ENCODE measurements at places on chromosomes 11 and 22.

DNA sequence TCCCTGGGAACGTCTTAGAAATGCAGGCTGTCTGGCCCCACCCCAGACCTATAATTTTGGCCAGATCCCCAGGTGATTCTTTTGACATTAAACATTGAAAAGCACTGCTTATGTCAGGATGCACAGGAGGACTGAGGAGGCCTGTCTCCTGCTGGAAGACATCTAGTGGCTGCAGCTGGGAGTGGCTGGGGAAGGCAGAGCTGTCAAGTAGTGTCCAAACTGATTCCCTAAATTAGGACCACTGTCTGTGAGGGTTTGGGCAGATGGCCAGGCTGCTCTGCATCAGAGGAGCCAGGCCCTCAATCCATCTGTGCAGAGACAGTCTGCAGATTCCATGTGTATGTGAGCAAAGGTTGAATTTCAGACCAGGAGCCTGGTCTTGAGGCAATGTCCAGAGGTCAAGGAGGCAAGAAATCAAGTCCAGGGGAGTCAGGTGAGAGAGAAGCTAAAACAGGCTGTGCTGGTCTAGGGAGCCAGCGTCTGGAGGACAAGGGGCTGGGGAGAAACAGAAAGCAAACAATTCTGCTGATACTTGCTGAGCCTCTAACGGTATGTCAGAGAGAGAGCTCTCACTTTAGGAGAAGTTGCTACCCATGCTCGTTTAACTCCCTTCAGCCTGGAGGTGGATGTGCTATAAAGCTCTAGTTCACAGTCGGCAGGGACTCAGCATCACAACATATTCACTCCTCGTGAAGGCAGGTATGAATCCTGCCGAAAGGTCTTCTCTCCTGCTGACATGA is 15.3 kb upstream of the SYTL2 start:
- DNase-seq, result peak; percentile 26

GRCh38 chr11:66221726-66222236 is 46.7 kb upstream of the RAB1B start:
- no peak for DNase-seq

- DNase-seq, result no peak
Observed at GRCh38 chr11:86143087-86144030, 74.5 kb upstream of the PICALM start.

DNA sequence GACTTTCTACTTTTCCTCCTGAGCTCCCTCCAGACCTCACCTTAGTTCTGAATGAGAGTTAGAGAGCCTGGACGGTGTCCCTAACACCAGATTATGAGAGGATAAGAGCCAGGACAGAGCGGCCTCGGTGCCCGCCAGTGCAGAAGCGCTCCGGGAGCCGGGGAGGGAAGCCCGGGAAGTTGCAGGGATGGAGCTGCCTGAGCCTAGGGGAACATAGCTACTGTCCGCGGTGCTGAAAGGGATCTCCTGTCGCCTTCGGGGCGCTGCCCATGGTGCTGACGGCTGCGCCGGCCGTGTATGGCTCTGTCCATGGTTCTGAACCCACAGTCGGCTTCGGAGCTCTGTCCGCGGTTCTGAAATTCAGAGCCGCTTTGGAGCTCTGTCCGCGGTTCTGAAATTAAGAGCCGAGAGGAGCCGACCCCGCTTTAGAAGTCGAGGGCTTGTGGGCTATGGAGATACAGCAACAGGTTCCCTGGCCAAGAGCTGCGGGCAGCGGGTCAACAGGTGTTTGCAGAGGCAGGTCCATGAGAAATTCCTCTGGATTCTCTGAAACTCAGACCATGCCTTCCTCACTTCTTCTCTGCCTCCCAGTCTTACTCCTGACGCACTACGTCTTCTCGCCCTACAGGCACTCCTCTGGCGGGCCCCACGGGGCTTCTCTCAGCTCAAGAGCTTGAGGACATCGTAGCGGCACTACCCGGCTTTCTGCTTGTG is 814 bp downstream of the NPAS4 start:
- peak; percentile 97 for DNase-seq

- no peak for DNase-seq
Observed at GRCh38 chr11:107272561-107272960, 185.1 kb downstream of the CWF19L2 start.

GRCh38 chr22:36759481-36760159 is 16.3 kb downstream of the IFT27 start:
- DNase-seq, result no peak

DNA sequence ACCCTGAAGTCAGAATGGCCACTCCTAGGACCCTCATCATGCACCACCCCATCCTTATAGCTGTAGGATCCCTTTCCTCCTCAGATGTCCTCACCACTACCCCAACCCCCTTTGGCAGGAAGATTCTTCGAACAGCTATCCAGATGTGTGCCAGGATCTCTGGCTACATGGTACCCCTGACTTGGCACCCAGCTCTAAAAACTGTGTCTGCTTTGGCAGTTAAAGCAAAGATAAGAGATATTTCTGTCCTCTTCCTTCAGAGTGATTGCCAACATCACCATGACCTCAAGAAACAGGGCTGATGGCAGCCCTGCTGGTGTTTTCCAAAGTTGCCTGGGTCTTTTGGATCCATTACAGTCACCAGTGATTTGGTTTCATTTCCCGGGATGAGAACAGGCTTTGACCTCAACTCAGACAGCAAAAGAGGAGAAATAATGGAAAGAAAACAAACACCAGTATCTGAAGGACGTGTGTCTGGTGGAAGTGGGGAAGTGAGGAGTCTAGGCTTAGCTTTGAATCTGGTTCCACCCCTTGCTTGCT is 4.3 kb upstream of the NRIP3 start:
- DNase-seq, result no peak

DNA sequence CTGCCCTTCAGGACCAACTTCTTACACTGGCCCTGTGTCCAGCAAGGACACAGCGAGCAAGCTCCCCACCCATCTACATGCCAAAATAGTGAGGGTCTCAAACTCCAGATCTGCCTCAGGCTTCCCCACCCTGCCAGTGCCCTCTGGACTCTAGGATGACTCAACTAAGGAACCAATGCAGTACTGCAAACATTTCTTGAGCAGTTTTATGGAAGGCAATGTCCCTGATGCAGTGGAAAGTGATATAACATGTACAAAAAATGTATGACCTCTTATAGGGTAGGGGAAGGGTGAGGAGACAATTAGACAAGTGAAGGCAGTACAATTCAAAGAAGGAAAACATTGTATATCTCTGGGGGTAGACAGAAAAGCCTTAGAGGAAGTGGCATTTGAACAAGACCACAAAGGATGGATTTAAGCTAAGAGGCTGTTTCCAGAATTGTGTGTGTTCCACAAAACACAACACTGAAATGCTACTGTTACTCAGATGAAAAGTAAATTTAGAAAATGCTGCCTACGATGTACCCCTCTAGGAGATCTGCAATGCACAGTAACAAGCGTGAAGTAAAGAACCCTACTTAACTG is 47.3 kb downstream of the RAB30 start:
- DNase-seq, result no peak

GRCh38 chr22:24066865-24067264 is 55.8 kb downstream of the CABIN1 start:
- DNase-seq, result no peak

DNA sequence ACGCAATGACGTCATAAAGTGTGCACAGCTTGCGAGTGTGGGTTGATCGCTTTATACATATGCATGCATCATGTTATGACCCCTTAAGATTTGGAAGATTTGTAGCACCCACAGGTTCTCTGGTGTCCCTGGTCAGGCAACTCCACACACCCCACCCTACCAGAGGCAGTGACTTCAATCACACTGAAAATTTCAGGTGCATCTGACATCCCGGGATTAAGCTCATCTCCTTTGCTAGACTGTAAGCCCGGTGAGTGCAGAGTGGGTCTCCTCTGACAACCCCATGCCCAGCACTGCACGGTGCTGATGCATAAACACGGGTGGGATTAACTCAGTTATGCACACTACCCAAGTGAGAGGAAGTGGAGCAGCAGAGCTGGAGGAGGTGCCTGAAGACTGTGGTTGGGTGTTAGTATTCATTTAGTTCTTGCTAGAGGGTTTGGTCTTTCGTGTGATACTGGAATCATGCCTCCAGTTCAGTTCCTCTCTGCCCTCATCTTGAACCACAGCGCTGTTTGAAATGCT is 6.5 kb downstream of the ARSA start:
- DNase-seq, result no peak

DNA sequence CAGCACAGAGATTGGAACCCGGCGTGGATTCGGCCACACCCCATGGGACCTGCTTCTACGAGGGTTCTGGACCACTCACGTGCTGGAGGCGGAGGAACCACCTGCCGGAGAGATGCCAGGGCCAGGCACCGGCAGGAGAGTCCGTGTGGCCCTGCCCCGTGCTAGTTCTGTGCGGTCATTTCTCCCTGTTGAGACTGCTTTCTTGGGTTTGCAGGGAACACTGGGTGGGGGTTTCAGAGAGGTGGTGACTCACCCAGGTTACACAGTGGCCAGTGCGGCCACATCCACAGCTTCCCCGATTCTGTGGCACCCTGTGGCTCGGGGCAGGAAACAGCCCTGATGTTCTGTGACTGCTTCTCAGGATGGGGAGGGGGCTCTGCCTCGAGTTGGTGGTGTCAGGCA is 3.6 kb upstream of the PHLDA2 start:
- no peak for DNase-seq

- DNase-seq, result no peak
Observed at GRCh38 chr11:77197626-77198320, 69.7 kb downstream of the MYO7A start.

DNA sequence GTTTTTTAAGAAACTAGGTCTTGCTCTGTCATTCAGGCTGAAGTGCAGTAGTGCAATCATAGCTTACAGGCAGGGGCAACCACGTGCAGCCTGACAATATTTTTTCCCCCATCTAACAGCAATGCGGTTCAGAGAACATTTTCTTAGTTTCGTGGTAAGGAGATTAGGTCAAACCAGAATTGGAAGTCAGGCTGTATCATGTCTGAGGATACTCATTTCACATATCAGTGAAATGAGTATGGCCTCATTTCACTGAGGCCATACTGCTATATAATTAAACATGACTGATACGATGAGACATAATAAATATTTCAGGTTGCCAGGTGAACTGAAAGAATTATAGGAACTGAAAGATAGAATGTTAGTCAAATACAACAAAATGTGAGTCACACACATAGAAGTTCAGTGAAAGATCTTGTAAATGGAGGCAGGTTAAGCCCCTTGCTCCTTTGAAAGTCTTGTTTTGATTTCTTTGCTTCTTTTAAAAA is 32.5 kb upstream of the IZUMO1R start:
- no peak for DNase-seq

DNA sequence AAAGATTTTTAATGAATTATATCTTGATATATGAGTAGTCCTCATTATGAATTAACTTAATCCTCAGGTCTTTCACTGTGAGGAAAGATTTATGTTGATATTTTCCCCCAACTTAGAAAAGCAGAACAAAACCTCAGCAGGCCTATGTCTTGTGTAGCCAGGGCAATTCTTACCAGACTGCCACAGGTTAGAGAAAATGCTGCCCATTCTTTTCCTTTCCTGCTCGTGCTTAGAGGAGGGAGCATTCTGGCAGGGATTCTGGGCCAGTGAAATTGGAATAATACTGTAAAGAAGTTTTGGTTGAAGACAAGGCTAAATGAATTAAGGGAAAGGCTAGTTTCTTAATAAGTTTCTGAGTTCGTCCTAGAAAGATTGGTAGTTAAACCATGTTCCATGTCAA is 56.6 kb downstream of the ZNRF3 start:
- DNase-seq, result no peak

GRCh38 chr11:113974741-113975470 is at the start of gene HTR3A:
Gene HTR3A (plus strand): TSS chr11:113975108. CDS start chr11:113975326, 218 bp downstream.
- DNase-seq, result peak; percentile 73

DNA sequence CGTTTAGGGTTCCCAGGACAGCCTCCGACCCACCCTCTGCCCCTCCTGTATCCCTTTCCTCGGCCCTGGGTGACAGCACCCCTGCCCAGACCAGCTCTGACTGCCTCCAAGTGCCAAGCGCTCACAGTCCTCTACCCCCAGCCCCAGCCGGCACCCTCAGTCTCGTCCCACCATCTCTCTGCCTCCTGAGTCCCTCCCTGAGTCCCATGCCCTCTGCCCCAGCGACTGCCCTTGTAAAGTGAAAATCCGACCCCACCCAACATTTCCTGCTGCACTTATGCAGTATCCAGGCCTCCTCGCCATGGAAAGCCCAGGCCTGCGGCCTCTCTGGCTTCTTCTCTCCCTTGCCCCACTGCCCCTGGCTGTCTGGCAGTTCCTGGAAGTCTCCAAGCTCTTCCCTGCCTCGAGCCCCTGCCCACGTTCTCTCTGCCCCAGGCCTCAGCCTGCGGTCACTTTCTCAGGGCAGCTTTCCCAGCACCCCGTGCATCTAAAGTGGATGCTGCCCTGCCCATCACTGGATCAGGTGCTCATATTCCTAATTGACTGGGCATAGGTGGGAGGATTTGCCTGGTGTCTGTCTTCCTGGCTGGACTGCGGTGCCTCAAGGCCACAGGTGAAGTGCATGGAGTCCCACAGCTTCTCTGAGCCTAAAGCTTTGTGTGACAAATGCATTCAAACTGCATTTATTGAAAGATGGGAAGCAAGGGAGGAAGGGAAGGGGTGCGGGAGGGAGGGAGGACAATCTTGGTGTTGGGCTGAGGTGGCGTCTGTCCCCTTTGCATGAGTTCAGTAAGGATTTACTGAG is 17.7 kb upstream of the IL2RB start:
- DNase-seq, result no peak

GRCh38 chr11:57605028-57605420 is 7.5 kb downstream of the SERPING1 start:
- no peak for DNase-seq

GRCh38 chr11:126491092-126491491 is 135.6 kb downstream of the ST3GAL4 start:
- no peak for DNase-seq

- no peak for DNase-seq
Observed at GRCh38 chr22:38016182-38017151, 32.1 kb upstream of the SOX10 start.

DNA sequence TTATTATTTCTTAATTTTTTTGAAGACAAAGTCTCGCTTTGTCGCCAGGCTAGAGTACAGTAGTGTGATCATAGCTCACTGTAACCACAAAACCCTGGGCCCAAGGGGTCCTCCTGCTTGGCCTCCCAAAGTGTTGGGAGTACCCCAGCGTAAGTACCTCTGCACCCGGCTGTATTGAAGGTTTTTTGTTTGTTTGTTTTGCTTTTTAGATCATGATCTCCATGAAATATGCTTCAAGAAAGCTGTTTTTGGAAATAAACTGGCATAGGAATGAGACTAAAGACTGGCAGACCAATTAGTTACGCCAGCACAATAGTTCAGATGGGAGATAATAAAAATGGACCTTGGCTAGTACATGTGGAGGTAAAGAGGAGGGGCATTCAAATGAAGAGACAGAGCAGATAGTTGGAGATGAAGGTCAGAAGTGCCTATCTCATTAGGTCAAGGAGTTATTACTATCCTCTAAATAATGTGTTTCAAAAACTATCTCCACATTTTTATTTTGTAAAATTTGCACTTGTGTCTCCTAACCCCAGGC is 4.1 kb upstream of the MRPL48 start:
- DNase-seq, result no peak

- DNase-seq, result no peak
Observed at GRCh38 chr11:34619062-34619516, 1.8 kb upstream of the EHF start.

DNA sequence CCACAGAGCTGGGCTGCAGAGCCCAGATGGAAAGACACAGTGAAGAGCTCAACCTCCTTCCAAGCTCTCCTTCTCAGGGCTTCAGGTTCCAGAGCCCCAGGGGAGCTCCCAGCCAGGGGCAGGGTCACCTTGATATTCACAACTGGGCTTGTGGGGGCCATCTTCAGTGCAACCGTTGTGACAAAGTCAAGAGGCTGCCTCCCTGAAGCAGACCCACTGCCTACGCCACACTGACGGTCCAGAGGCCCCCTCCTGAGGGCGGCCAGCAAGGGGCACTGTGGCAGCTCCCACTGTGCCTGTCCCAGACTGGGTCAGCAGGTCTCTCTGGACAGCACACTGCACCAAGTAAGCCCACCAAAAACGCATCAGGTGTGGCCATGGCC is 84.1 kb downstream of the DGCR2 start:
- no peak for DNase-seq

Data from nephron progenitor cell (in vitro differentiated cells).